Pericardium fibroblast (primary cell): ENCODE measurements at places on chromosomes 16 and 17. TPM values are rescaled to one million over a fixed set of nuclear protein-coding genes. Genes with fewer than 3 reads are reported as not detected.

The DBF4B gene
- 1.0 and 1.5 TPM in 2 replicates for total RNA-seq

The TP53TG3C gene
- not detected in 2 replicates for total RNA-seq

The TUBG2 gene
- total RNA-seq, result 17.1 and 17.2 TPM in 2 replicates

The OTOP2 gene
- not detected in 2 replicates for total RNA-seq

The HBA2 gene
- 6.0 TPM in 1 of 2 replicates, not detected in the other for total RNA-seq

The TSPAN10 gene
- total RNA-seq, result 1.2 and 1.4 TPM in 2 replicates

The GPR179 gene
- total RNA-seq, result under 0.01 TPM in 1 of 2 replicates, not detected in the other

The CLDN7 gene
- total RNA-seq, result 0.17 and 1.3 TPM in 2 replicates

The ITPRIPL2 gene
- 38.6 and 49.9 TPM in 2 replicates for total RNA-seq

The EME2 gene
- total RNA-seq, result 3.9 and 11.9 TPM in 2 replicates

The SENP3 gene
- 45.6 and 47.5 TPM in 2 replicates for total RNA-seq

The CHST4 gene
- total RNA-seq, result not detected in 2 replicates

The HSF4 gene
- 9.8 and 16.9 TPM in 2 replicates for total RNA-seq

The WFIKKN1 gene
- 0.12 TPM in 1 of 2 replicates, not detected in the other for total RNA-seq

The ORC6 gene
- 1.4 and 3.3 TPM in 2 replicates for total RNA-seq

The TP53TG3 gene
- not detected in 2 replicates for total RNA-seq

The KRT33A gene
- total RNA-seq, result not detected in 2 replicates

The PLCD3 gene
- 77.5 and 133 TPM in 2 replicates for total RNA-seq

The EVI2A gene
- total RNA-seq, result 0.23 and 0.77 TPM in 2 replicates

The VMO1 gene
- total RNA-seq, result 0.17 and 0.58 TPM in 2 replicates

The TAT gene
- total RNA-seq, result not detected in 2 replicates

The WWOX gene
- 9.3 and 11.4 TPM in 2 replicates for total RNA-seq

The RAP1GAP2 gene
- 0.70 and 1.1 TPM in 2 replicates for total RNA-seq

The TBC1D3K gene
- total RNA-seq, result 0.12 TPM in 1 of 2 replicates, not detected in the other

The SLC16A13 gene
- 0.17 and 1.2 TPM in 2 replicates for total RNA-seq

The PABPN1L gene
- not detected in 2 replicates for total RNA-seq

The CSH2 gene
- total RNA-seq, result not detected in 2 replicates

The QPRT gene
- 76.7 and 105 TPM in 2 replicates for total RNA-seq

The NTN3 gene
- total RNA-seq, result 0.47 and 0.51 TPM in 2 replicates

The CIITA gene
- 0.09 and 0.35 TPM in 2 replicates for total RNA-seq

The RAB40B gene
- 10.4 and 12.1 TPM in 2 replicates for total RNA-seq

The LGALS9B gene
- not detected in 2 replicates for total RNA-seq

The GPR142 gene
- total RNA-seq, result not detected in 2 replicates

The CNGB1 gene
- total RNA-seq, result not detected in 2 replicates

The KCNAB3 gene
- 0.23 TPM in 1 of 2 replicates, not detected in the other for total RNA-seq

The PIMREG gene
- total RNA-seq, result 0.82 and 3.3 TPM in 2 replicates
